ENCODE measurements at places on chromosomes 13 and 19. TPM values are rescaled to one million over a fixed set of nuclear protein-coding genes. Genes with fewer than 3 reads are reported as not detected.

The TMEM143 gene
- total RNA-seq, result 3.7 TPM

The NKPD1 gene
- total RNA-seq, result 0.15 TPM

The PRTN3 gene
- total RNA-seq, result not detected

The ZNF558 gene
- total RNA-seq, result 15.8 TPM

The PGPEP1 gene
- 25.1 TPM for total RNA-seq

The LGALS14 gene
- total RNA-seq, result not detected

The TMEM86B gene
- 1.4 TPM for total RNA-seq

The SRRM5 gene
- total RNA-seq, result not detected
